ENCODE measurements at places on chromosomes 16 and 17. TPM values are rescaled to one million over a fixed set of nuclear protein-coding genes. Genes with fewer than 3 reads are reported as not detected.

Gene SPNS2
- 0.07 TPM for total RNA-seq

Gene CES2
- 30.5 TPM for total RNA-seq

Gene SMTNL2
- total RNA-seq = not detected

DNA sequence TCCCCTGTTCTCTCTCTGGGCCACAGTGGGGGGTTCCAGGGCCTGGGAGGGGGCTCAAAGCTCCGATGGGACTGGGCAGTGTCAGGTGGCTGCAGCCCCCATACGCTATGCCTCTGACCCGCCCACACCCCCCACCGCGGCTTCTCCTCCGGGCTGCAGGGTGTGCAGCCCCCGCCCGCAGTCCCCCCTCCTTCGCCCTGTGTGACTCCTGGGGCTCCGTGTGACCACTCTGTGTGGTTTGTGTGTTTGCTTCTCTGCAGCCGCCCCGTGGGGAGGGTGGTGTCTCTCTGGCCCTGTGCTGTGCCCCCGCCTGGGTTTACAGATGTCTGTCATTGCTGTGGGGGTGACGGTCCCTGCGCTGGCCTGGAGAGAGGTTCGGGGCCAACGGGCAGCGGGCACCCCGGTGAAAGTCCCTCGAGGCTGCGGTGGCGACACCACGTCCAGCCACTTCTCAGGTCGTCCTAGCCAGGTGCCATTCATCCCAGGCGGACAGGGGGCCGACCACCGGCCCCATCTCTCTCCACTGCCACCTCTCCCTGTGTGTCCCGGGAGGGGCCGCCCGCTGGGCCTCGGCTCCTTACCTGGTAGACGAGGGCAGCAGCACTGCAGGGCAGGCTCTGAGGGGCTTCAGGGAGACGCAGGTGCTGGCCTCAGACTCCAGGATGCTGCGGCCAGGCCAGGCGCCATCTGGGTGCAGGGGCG lies 5.5 kb downstream of the SSTR5 start:
- no peaks in the 10 kb centered on the region for H3K4me1 ChIP-seq
- no peak overlapping the region for H3K4me3 ChIP-seq
- H3K27me3 ChIP-seq = peaks cover 9% of the 10 kb centered on the region
- DNase-seq = no peak
- no peaks in the 10 kb centered on the region for H3K36me3 ChIP-seq

DNA sequence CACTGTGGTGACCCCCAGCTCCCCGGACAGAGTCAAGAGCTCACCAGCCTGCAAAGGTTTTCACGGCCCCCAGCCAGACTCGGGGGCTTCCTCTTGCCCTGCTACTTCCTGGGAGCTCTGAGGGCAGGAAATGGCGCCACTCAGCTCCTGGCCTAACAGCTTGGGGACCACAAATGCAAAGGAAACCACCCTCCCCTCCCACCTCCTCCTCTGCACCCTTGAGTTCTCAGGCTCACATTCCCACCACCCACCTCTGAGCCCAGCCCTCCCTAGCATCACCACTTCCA lies 375 bp upstream of the SPN start:
- H3K27ac ChIP-seq = peak overlapping the region; percentile 97
- no peaks in the 10 kb centered on the region for H3K27me3 ChIP-seq
- H3K4me3 ChIP-seq = peak overlapping the region; percentile 99
- DNase-seq = peak; percentile 66
- peaks cover 37% of the 10 kb centered on the region for H3K36me3 ChIP-seq
- peaks cover 55% of the 10 kb centered on the region for H3K4me1 ChIP-seq

- no peak overlapping the region for H3K4me3 ChIP-seq
- no peaks in the 10 kb centered on the region for H3K27me3 ChIP-seq
- no peak overlapping the region for H3K27ac ChIP-seq
- H3K4me1 ChIP-seq = peaks cover 14% of the 10 kb centered on the region
- H3K36me3 ChIP-seq = peaks cover 44% of the 10 kb centered on the region
Measured at GRCh38 chr17:4053596-4053995, 89.2 kb downstream of the ZZEF1 start.

Data from activated CD4-positive, alpha-beta T cell treated with anti-CD3 and anti-CD28 coated beads for 36 hours (primary cell).